ENCODE measurements at places on chromosomes 6 and 20. TPM values are rescaled to one million over a fixed set of nuclear protein-coding genes. Genes with fewer than 3 reads are reported as not detected.

RAMACL gene
- 7.5 TPM for total RNA-seq

TINAG gene
- total RNA-seq: 0.13 TPM

GSTA3 gene
- total RNA-seq: not detected

DDO gene
- total RNA-seq: 4.9 TPM

SLC2A10 gene
- total RNA-seq: 38.8 TPM

SLC35D3 gene
- total RNA-seq: not detected

SCUBE3 gene
- 3.4 TPM for total RNA-seq

TMEM63B gene
- 29.9 TPM for total RNA-seq

SLC9A8 gene
- 10.1 TPM for total RNA-seq

COX4I2 gene
- total RNA-seq: not detected

HIVEP2 gene
- 30.3 TPM for total RNA-seq

PTPRT gene
- total RNA-seq: not detected

CFB gene
- 34.6 TPM for total RNA-seq

CLIC5 gene
- total RNA-seq: under 0.01 TPM

ASIP gene
- total RNA-seq: not detected

TCF15 gene
- total RNA-seq: not detected

RSPH3 gene
- 11.5 TPM for total RNA-seq

HCRTR2 gene
- total RNA-seq: not detected

PRDM13 gene
- not detected for total RNA-seq

MAS1 gene
- total RNA-seq: not detected

GLP1R gene
- not detected for total RNA-seq

MYLK2 gene
- 0.13 TPM for total RNA-seq

LIN28B gene
- not detected for total RNA-seq

EPM2A gene
- total RNA-seq: 5.0 TPM

Data from articular chondrocyte of knee joint (primary cell).